ENCODE measurements at places on chromosomes 3 and 15.

DNA sequence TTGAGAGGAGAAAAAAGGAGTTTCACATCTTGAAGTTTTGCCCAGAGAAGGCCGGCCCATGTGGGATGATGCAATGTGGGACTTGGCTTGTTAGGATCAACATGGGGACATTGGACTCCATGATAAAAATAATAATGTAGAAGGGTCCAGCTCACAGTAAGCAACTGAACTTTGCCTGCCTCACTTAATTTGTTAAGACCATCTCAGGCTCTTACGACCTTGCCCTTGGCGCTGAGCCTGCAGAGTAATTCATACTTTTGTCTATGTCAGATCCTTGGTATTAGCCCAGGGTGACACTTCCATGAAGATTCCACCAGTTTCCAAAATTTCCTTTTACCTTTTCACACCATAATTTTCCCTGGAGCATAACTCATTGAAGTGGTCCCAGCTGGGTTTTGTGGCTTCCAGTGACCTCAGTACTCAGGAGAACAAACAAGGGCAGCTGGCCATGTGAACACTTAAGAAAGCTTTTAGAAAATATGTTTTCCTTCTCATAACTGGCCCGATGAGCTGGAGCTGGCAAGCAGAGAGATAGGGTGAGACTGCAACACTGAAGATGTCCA, 315.4 kb upstream of the RASGRP1 start:
- DNase-seq = no peak

GRCh38 chr15:67047149-67047661, 18.2 kb upstream of the SMAD3 start:
- DNase-seq = no peak

DNA sequence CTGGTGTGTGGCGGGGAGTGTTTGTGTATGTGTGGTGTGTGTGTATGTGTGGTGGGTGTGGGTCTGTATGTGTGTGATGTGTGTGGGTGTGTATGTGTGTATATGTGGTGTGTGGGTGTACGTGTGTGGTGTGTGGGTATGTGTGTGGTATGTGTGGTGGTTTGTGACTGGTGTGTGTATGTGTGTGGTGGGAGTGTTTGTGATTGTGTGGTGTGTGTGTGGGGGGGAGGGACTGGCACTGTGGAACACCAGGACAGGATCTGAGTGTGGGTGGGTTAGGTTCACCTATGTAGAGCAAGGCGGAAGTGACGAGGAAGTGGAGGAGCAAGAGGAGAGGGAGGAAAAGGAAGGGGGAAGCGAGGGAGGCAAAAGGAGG, 510.8 kb downstream of the SHQ1 start:
- DNase-seq = no peak

DNA sequence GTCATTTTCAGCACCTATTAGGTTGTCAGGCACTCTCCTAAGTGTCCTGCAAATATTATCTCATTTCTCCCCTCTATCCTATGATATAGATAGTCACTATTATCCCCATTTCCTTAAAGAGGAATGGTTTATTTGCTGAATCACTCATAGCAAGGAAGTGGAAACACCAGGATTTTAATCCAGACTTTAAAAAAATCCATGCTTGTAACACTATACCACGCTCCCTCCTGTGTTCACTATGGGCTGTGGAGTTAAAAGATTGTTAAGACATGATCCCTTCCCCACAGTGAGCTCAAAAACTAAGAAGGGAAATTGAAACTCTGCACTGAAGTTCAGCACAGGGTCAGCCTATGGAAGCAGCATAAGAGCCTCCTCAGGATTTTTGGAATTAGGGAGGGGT, 60.2 kb downstream of the TMEM39A start:
- no peak for DNase-seq

- DNase-seq = no peak
Measured at GRCh38 chr15:32819448-32819847, 101.6 kb downstream of the GREM1 start.

- no peak for DNase-seq
Measured at GRCh38 chr3:138875754-138876664, 41.3 kb upstream of the PIK3CB start.

GRCh38 chr3:139187648-139188047, 143.0 kb upstream of the PRR23C start:
- no peak for DNase-seq

- DNase-seq = no peak
Measured at GRCh38 chr3:182139627-182140357, 428.1 kb downstream of the SOX2 start.

DNA sequence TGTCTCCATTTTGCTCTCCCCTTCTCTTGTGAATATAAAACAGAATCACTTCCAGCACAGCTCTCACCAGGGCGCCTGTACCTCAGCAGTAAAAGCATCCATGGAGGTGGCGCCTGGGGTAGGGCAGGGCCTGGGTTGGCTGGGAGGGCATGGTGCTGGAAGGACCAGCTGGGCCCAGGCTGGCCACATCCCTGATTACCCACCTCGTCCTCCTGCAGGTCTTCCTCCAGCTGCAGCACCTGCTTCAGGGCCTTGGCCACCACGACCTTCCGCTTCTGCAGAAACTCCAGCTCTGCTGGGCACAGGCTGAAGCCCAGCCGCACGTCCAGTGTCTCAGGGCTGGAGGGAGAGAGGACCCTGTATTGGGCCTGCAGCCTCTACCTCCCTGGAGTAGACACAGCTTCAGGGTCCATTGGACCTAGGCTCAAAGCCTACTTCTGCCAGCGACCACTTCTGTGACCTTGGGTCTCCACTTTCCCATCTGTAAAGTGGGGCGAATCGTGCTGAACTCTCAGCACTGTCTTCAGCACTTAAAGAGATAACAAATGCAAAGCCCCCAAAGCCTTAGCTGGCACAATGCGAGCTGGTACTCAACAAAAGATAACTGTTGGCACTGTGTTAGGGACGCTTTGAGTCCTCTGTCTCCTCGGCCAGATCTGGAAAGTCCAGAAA, 23.8 kb downstream of the PLA2G4E start:
- DNase-seq = no peak

DNA sequence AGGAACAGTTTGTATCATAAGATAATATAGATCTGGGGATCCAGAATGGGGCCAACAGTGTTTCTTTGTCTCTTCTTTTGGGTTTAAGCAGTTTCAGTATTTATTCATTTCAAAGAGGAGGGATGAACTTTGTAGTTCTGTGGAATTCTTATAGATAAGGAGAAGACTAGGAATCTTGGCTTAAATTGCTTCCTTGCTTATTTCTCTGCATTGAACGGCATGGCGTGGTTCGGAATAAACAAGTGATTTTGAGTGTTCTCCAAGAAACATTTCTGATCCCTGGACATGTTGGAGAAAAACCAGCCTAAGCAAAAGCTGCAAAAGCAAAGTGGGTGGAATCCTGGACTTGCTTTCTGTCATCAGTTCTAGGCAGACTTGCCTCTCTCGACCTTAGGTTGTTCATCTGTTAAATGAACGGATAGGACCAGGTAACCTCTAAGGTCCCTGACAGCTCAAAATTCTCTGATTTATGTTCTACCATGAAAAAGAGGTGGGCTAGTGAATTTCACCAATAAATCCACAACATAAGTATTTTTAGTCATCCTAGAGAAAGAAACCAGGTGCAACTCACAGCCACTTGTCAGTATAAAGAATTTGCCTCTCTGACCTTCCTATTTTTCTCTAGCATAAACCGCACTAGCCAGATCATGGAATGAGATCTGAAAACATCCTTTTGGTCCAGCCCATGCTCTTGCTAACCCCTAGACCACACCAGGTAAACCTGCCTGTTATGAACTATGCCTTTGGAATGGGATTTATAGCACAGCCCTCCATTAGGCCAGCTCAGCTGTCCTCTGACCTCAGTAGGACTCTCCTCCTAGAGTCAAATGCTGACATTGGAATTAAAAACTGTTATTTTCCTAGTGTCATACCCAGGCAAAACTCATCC, 78.8 kb downstream of the CLDN11 start:
- DNase-seq = no peak

- DNase-seq = no peak
Measured at GRCh38 chr3:70400194-70400593, 87.8 kb upstream of the MDFIC2 start.

DNA sequence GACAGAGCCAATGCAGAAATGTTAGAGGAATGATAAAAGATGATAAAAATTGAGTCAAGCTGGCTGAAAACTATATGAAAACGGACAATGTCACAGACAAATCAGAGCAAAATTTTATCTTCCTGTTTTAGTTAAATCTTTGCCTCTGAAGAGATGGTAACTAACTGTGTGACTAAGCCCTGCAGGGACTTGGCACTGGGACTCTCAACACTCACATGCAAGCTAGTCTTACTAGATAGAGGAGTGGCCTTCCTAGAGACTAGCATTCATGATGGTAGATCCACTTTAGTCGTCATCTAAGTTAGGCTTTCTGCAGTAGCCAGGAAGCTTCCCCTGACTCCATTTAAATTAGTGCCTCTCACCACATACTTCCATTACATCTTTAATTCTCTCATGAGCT, 4.1 kb downstream of the CCDC191 start:
- no peak for DNase-seq

DNA sequence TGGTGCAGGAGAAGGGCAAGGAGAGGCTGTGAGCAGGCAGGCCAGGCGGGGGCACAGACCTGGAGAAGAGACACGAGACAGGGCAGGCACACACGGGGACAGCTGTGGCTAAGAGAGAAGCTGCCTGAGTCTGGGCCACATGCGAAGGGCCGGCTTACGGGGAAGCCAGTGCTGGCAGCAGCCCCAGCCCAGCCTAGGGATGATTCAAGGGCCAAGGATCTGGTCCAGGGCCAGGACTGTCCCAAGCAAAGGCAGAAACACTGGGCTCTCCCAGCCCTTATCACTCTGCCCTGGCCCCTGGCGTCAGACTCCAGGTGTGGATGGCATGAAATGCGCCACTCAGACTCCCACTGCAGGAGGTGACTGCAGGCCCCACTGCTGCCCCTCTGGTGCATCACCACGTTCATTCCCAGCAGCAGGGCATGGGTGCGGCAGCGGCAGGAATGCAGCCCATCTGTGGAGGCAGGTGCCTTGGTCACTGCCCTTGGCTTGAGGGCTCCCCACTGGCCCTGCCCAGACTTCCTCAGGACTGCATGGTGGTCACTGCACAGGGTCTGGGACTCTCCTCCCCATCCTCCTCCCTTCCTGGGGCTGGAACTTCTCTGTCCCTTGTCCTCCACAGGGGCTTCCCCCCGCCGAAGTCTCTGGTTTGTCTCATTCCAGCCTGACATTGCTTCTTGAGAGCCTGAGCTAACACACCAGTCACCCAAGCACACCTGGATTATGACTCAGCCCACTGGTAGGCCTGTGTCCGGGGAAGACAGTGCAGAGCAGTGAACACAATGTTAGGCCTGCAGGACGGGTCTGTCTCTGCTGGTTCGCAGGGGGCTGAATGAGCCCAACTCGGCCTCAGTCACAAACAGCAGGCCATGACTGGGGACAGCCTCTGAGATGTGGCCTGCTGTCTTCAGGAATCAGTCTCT, 69.3 kb downstream of the TBC1D2B start:
- DNase-seq = no peak

DNA sequence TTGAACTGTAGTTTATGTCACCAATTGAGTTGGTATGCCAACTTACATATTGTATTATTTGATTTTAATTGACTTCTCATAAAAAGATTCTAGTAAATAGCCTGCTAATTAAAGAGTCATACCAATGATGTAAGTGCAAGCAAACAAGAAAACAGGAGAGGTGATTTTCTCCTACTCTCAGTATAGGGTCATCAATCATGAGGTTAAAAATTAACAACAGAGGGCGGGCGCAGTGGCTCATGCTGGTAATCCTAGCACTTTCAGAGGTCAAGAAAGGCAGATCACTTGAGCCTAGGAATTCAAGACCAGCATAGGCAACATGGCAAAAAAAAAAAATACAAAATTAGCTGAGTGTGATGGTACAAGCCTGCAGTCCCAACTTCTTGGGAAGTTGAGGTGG, 108.7 kb downstream of the MYO9A start:
- no peak for DNase-seq

GRCh38 chr3:193870376-193871219, 265.4 kb upstream of the HES1 start:
- no peak for DNase-seq

- no peak for DNase-seq
Measured at GRCh38 chr3:73513260-73513659, 111.5 kb downstream of the PDZRN3 start.

DNA sequence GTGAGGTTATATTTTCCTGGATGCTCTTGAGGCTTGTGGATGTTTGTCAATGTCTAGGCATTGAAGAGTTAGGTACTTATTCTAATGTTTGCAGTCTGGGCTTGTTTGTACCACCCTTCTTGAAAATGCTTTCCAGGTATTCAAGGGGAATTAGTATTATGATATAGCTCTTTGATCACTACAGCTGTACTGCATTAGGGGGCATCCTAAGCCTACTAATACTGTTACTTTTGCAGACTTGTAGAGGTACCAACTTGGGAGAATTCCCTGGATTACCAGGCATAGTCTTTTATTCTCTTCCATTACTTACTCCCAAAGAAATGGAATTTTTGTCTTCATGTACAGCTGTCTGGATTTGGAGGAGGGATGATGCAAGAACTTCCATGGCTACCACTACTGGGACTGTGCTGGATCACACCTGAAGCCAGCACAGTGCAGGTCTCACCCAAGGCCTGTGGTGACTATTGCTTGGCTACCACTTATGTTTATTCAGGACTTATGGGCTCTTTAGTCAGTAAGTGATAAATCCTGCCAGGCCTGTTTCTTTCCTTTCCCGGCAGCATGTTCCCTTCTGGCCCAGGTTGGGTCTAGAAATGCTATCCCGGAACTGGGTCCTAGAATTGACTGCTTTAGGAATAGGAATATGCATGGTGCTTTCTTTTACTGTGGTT, 402.9 kb downstream of the IL20RB start:
- DNase-seq = no peak

DNA sequence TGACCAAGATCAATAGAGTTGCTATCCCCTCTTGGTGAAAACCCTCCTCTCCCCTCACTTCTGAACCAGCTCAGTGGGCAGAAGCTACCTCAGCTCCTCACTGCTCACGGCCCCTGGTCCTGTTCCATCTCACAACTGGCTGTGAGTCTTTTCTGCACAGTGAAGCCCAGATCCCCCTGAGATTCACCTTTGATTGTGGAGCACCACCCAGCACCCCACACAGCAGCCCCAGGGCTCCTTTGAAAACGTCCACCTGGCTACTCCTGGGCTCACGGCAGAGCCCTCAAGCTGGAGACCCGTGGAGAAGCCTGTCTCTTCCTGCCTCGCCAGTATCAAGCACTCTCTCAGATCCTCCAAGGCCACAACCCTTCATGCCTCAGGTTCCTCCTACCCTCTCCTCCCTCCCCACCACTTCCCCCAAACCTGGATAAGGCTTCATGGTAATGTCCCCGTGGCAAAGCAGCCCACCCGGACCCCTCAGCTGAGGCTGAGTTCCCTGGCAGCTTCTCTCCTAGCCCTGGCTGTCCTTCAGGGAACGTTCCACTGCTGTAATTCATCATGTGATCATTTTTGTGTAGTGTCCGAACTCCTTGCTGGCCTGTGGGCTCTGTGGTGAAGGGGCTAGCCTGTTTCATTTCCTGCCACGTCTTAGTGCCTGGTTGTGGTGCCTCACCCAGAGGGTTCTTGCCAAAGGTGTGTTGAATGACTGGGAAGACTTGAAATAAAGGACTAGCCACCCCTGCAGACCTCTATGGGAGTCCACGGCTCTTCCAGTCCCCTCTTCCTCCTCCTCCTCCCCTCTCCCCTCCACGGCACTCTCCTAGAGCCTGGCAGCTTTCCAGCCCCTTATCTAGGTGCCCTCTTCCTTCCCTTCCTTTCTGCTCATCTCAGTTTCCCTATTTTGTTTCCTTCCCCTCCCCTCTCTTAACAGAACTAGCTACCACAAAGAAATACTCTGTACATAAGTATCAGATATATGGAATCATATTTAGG, 44.5 kb downstream of the KY start:
- no peak for DNase-seq

- DNase-seq = no peak
Measured at GRCh38 chr3:45605534-45605933, 11.0 kb downstream of the LIMD1 start.

GRCh38 chr15:61175024-61175423, 54.1 kb downstream of the RORA start:
- no peak for DNase-seq
